ENCODE measurements at places on chromosomes 1 and 21.

GRCh38 chr1:16174886-16175598 lies 19.2 kb upstream of the EPHA2 start:
- no peak for DNase-seq

DNA sequence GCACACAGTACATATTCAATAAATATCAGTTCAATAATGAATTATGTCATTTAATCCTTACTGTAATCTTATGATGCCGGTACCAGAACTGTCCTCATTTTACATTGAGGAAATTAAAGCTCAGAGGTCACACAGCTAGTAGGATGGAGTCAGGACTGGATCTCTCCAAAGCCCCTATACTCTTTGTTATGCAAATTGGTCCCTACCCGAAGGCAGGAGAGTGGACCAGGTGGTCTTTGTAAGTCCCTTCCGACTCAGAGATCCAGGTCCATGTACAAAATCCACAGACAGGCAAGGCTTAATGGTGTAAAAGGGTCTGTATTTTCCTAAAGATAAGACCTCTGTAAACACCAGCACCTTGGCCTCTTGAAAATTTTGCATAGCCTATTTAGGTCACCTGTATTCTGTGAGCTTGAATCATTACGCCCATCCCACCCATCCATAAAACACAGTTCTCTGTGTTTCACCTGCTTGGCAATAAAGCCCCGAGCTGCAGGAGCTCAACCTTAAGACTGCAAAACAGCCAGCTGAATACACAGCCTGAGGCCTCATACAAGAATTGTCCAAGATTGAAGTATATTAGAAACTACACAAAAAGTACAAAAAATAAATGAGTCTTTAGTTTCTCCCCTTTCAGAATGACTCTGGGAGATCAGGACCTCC lies 41.7 kb downstream of the PLXNA2 start:
- peak; percentile 60 for DNase-seq

DNA sequence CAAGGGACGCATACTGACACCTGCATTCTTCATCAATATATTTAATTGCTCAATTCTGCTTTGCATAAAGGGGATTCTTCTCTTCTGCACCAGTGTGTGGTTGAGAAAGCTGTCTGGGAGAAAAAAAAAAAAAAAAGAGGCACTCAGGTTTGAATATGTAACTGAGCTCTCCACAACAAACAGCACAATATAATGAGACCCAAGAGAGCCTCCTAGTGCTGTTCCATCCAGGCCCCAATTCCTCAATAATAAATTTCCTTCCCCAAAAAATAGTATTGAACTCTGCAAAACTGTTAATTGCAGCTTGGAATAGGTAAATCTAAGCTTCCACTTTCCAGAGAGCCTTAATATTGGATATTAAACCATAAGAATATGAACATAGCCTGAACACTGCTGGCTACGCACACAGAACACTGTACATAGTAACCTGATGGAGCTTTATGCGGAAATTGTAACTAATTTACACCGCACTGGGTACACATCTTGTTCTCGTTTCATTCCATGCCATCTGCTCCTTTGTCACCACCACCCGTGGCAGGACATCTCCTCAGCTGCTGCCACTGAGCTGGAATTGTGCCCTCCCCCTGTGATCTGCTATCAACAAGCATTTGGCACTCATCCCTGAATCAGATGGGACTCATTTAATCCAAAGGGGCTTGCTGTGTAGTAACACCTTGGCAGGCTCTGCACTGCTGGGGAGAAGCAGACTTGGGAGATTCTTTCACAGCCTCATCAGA lies 272.0 kb downstream of the HHIPL2 start:
- no peak for DNase-seq

DNA sequence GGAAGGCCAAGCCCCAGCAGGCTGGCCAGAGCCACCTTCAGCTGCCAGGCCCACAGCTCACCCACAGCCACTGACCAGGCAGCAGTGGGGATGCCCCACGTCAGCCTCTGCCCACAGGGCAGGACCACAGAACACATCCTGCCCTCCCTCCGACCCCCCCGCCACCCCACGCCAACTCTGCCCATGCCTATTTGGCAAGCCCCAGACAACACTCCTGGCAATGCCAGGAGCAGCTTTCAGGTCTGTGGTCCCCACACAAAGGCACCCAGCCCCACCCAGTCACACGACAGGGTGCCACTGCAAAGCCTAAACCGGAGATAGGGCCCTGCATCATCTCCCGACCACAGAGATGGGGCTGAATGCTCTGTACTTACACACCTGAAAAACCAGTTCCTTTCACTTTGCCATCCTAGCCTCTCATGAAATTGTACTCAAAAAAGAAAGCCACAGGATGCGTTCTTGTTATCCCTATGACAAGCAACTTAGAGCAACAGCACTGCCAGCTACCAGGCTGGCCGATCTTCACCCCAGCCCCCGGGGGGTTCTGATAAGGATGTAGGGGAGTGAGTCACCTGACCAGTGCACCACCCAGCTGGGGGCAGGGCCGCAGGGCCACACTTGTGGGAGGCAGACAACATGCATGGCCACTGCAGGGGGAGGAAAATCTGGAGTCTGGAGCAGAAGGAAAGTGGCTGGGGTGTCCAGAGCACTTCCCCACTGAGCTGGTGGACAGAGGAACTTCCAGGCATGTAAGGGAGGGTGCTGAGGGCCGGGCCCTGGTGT lies 36.2 kb downstream of the UBE2G2 start:
- DNase-seq, result no peak
